ENCODE measurements at places on chromosomes 6 and 20.

DNA sequence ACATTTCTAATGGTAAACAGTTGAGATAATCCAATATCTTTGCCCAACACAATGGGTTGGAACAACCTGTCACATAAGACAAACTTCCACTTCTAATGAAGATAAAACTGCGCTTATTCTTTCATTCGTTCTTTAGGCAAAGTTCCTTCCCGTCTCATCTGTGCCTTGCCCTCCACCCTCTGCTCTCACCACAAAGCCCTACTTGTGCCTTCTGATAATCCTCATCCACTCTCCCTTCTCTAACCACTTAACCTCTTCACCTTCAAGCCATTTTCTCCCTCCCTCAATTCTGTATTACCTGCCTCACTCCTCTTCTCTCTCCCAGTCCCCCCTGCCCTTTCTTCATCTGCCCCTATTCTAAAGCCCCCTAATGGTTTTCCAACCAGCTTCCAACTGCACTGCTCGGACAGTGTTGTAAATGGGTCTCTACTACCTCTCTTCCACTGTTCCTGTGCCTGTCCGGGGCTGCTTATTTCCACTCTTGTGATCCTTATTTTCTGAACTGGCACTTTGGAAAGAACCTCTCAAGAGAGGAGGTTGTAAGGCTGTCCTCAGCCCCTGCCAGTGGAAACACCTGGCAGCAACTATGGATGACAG, 62.9 kb upstream of the MYB start:
- no peak for DNase-seq

GRCh38 chr6:35341557-35341956, 801 bp upstream of the PPARD start:
- DNase-seq: no peak

- no peak for DNase-seq
These were observed 137.2 kb upstream of the ARMC2 start for GRCh38 chr6:108711071-108711470.

- no peak for DNase-seq
These were observed 296.6 kb downstream of the PHACTR1 start for GRCh38 chr6:13012977-13013680.

GRCh38 chr6:33926451-33926850, 122.6 kb upstream of the MLN start:
- peak; percentile 6 for DNase-seq

- peak; percentile 22 for DNase-seq
These were observed 9.4 kb upstream of the STXBP5 start for GRCh38 chr6:147194652-147195411.

- DNase-seq: no peak
These were observed 157.4 kb upstream of the PDE10A start for GRCh38 chr6:165820407-165820806.
